Vein endothelial cell (primary cell): ENCODE measurements at places on chromosomes 7 and 10. TPM values are rescaled to one million over a fixed set of nuclear protein-coding genes. Genes with fewer than 3 reads are reported as not detected.

NANOS1 gene
- 0.48 and 0.65 TPM in 2 replicates for total RNA-seq

CLEC5A gene
- total RNA-seq, result not detected in 2 replicates

PDLIM1 gene
- total RNA-seq, result 63.7 and 109 TPM in 2 replicates

ITGB8 gene
- 7.2 and 9.8 TPM in 2 replicates for total RNA-seq

AHR gene
- 117 and 193 TPM in 2 replicates for total RNA-seq

NRP1 gene
- 219 and 351 TPM in 2 replicates for total RNA-seq
